ENCODE measurements at places on chromosomes 7 and 10.
A peak's percentile ranks its signal among the peaks of the same experiment; 100 is the strongest.

DNA sequence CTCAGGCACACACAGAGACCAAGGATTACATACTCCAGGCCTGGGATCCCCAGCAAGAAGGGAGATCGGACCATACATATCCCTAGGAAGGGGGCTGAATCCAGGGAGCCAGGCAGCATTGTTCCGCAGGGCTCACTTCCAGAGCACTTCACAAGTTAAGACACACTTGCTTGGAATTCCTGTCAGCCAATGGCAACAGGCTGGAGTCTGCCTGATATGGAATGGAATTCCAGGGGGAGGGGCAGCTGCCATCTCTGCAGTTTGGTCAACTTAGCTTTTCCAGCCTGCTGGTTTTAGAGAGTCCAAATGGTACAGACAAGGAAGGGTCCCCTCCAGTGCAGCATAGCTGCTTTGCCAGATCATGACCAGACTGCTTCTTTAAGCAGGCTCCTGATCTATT lies 290.0 kb upstream of the GLI3 start:
- no peak for DNase-seq

DNA sequence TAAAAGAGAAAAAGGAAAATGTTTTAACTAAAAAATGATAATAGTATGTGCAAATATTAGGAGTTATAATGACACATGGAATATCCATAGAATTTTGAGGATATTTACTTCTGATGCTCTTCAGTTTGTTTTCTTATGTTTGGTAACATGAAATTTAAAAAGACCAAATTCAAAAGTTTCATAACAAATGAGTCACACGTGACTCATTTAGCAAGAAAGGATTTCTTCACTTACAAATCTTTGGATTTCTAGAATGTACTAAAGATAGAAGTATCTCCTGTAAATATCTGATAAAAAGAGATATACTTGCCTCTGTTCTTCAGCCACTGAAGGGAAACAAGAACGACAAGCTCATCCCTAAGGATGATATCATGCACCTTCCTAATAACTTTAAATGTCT lies 774.5 kb upstream of the LRRTM3 start:
- DNase-seq: no peak

DNA sequence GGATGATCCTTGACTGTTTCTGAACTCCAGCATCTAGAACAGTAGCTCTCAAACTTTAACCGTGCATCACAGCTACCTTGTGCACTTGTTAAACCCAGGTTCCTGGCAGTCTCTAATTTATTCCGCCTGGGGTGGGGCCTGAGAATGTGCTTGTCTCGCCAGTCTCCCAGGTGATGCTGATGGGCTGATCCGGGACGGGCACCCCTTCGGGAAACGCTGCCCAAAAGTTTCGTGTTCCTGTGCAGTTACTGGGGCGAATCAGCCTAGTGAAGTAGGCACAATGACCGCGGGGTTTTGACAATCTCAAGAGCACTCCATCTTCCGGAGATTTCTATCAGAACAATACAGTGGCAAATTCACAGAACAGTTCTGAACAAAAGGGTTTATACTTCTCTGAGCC lies 29.9 kb downstream of the ADCYAP1R1 start:
- DNase-seq: no peak

- DNase-seq: no peak
Measured at GRCh38 chr7:135522509-135522908, 12.6 kb upstream of the CNOT4 start.

DNA sequence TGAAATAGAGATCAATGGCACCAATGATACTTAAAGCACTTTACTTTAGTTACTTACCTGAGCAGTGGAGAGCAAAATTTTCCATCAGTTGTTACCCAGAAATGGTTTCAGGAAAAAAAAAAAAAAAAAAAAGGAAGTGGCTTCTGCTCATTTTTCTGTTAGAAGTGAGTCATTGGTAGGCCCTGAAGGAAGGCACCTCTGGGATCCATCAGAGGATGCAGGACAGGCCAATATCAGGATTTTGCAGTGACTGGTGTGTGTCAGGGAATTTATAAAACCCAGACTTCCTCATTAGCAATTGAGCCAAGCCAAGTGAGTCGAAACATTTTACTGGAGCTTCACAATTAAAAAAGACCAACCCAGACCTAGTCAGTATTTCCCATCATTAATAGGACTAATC lies 2.3 kb upstream of the SMIM30 start:
- DNase-seq: no peak

DNA sequence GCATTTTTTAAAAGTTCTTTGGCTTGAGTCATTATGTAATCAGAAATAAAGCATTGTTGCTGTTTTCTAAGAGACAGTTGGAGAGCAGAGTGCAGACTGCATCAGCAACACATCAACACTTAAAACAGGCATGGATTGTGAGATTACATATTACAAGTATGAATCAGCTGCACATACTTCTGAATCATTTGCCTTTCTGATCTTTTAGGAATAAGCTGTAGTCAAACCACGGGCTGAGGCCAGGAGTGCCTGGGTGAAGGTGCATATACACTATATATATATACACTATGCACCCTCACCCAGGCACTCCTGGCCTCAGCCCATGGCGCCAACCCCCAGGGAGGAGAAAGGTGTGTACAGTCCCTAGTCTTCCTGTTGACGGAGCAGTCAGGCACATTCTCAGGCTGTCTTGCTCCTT lies 52.4 kb upstream of the DLX6 start:
- DNase-seq: peak; percentile 61

DNA sequence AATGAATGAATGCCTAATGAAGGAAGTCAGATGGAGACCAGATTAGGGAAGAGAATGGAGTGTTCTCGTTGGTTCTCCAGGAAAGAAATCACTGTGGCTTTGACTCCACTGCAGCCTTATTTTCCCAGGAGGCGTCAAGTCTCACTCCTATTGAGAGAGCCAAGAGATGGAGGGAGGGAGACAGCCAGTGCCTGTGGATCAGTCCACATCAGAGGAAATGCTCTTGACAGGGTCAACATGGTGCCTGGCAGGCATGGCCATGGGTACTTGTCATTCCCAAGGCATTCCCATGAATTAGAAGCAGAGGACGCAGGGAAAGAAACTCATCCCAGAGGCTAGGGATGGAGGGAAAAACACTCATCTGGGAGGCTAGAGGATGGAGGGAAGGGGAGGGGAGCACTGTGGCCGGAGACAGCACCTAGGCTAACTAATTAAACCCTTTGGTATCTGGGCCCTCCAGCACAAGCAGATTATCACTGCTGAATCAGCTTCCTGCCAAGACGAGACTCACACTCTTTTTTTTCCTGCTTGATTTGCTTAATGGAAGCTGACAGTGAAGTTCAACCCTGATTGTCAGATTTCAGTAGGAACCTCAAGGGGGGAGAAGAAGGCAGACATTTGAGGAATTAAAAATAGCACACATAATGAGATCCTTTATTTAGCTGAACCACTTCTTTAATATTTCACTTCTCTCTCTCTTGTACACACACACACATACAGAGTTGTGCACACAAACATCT lies 1233.2 kb upstream of the AUTS2 start:
- no peak for DNase-seq

DNA sequence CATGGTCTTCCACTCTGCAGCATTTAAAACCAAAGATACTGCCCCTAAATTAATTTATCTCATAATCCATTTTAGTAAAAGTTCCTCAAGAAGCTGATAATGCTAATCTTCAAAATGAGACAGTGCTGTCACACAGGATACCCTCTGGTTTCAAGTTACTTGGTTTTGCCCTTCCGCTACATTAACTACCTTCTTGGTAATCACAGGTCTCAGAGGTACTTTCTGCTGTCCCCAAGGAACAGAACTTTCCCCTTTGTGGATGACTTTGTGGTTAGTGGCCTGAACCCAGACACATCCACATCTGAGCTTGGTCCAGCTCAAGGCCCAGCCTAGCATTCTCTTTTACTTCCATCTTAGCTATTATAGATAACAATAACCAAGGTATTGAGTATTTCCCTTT lies 88.8 kb upstream of the TMEM26 start:
- no peak for DNase-seq

DNA sequence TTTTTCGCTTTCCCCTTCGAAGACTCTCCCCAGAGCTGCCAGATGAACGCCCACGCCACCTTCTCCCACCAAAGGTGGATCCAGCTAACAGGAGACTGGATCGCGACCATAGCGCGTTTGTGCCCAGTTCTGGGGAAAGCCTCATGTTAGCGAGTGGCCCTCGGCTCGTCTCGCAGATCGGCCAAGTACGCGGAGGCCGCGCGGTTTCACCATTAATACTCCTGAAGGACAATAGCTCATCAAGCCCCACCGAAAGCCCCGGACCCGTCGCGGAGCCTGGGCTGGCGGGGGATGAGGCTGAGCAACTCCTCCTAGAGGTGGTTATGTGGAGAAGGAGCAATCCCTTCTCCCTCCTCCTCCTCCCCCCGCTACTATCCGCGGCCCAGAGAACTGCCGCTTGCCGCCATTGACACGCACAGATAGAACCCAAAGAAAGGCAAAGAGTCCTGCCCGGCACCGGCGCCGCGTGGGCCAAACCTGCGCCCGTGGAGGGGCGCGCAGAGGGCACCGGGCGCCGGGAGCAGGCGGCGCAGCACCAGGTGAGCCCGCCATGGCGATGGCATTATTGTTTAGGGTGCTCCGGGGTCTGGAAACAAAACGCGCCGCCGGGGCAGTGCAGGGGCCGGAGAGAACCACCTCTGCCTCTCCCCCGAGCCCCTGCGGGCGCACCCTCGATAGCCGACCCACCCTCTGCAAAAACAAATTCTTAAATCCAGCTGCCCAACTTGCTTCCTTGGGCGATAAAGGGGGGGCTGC lies at the start of gene MACROH2A2:
Gene MACROH2A2, plus strand, starts transcription at position 385 of the 756 bp plus-strand sequence. CDS start 22,813 bp downstream, outside the sequence.
- DNase-seq: peak; percentile 88

- DNase-seq: no peak
Measured at GRCh38 chr10:35743851-35744250, 101.8 kb upstream of the FZD8 start.

GRCh38 chr7:38669965-38670520 lies 38.9 kb upstream of the AMPH start:
- DNase-seq: no peak

GRCh38 chr10:31145986-31146385 lies 114.3 kb upstream of the ZNF438 start:
- DNase-seq: no peak

GRCh38 chr7:16691241-16691640 lies 45.3 kb downstream of the BZW2 start:
- no peak for DNase-seq

DNA sequence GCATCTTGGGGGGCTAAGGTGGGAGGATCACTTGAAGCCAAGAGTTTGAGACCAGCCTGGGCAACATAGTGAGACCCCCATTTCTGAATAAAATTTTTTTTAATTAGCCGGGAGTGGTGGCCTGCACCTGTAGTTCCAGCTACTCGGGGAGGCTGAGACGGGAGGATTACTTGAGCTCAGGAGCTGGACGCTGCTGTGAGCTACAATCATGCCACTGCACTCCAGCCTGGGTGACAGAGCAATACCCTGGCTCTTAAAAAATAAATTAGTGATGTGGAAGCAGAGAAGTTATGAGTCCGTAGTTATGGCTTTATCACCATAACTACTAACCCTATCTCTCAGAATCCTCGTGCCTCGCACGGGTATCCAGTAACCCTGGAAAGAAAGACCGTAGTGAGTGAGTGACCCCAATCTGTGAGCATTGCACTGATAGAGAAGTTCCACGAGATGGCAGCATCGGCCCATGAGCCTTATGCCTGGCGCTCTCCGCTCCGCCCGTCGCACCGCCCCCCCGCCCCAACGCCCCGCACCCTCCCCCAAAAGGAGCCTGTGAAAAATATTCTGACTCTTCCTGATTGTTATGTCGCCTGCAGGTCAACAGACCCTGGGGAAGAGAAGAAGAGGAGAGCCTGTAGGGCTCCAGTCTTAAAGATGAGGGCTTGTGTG lies 4.9 kb upstream of the SLC29A3 start:
- peak; percentile 94 for DNase-seq

- no peak for DNase-seq
Measured at GRCh38 chr10:116728526-116729096, 13.8 kb downstream of the HSPA12A start.

DNA sequence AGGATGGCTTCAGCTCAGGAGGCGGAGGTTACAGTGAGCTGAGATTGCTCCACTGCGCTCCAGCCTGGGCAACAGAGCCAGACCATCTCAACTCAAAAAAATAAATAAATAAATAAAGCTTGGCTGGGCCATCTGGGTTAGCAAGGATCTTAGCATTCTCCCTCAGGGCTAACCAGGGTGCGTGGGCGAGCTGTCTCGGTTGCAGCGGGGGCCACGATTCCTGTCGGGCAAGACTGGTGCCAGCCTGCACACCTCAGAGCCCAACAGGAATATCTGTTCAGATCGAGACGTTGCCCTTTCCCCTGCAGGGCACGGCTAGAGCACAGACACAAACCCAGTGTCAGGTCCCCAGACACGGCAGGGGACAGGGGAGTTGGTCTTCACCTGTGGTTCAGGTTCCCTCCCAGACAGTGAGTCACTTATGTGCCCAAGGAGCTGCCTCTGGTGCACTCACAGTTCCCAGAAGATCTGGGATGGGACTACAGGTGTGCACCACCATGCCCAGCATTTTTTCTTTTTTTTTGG lies 75.5 kb upstream of the GTF2I start:
- no peak for DNase-seq

- DNase-seq: no peak
Measured at GRCh38 chr10:12235116-12235694, 39.2 kb downstream of the CDC123 start.

DNA sequence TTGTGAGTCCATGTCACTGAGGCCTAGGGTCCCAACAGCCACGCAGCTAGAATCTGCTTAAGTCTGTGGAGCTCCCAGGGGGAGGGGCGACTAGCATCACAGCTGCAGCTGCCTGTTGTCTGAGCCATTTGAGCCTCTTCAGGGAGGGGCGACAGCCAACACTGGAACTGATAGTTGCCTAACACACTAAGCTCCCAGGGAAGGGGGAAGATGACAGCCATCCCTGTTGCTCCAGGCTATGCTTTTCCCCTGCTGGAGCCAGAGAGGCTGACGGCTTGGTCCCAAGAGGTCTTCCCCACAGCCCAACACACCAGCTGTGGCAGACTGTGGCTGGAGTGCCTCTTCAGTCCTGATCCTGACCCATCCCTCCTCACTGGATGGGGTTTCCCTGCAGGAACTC lies 817.5 kb downstream of the NXPH1 start:
- DNase-seq: no peak

GRCh38 chr7:18125476-18125875 lies 97.8 kb upstream of the PRPS1L1 start:
- DNase-seq: peak; percentile 32
